LHCN-M2 (cell line): ENCODE measurements at places on chromosomes 3 and 15. TPM values are rescaled to one million over a fixed set of nuclear protein-coding genes. Genes with fewer than 3 reads are reported as not detected.

Gene FAM174B
- 9.6 and 14.8 TPM in 2 replicates for total RNA-seq

Gene ZNF502
- total RNA-seq = 2.5 and 4.3 TPM in 2 replicates

Gene C15orf62
- total RNA-seq = not detected in 2 replicates

Gene PLOD2
- 197 and 249 TPM in 2 replicates for total RNA-seq

Gene STAG1
- 24.6 and 27.5 TPM in 2 replicates for total RNA-seq

Gene EPHA6
- total RNA-seq = not detected in 2 replicates

Gene NANOGP8
- total RNA-seq = 0.29 TPM in 1 of 2 replicates, not detected in the other

Gene UCN2
- 1.7 and 1.8 TPM in 2 replicates for total RNA-seq

DNA sequence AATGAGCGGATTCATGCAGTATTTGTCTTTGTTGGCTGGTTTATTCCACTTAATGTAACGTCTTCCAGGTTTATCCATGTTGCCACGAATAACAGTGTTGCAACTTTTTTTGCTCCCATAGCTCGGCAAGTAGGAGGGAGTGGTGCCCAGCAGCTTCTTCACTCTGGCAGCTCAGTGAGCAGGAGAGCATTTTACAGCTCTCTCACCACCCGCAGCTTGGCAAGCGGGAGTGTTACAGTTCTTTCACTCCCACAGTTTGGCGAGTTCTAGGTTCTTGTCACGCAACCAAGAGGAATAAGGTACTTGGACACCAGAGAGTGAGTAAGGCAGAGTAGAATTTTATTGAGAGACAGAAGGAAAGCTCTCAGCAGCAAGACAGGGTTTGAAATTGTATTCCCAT is 935.2 kb downstream of the TBL1XR1 start:
- DNase-seq = no peak

DNA sequence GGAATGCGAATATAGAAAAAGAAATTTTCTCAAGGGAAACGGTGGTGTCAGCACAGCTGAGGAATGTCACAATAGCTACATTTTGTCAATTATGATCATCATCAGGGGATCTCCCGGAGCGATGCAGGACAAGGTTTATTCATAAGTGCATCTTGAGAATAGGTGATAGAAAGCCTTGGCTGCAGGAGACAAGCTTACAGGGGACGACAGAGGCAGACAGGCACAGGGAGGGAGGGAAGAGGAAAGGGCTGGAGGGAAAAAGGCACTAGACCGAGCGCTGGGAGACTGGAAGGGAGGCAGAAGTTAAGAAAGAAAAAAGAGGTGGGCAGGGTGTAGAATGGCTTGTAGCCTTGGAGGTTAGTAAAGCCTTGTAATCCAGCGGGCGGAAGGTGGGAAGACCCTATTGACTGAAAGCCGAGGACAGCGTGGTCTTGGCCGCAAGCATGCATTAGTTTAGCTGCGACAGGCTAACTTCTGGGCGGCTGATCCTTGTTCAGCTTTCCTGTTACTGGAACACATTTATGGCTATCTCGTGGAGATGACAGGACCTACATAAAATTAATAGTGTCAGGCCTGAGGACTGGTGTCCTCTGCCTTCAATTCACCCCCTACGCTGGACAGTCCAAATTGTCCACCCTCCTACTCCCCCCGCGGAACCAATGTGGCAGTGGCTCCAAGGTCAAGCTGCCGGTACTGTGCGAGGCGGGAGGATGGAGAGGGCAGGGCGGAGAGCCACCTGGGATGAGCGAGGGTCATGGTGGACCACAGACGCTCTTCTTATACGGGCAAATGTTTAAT is 1.4 kb upstream of the NECTIN3 start:
- peak; percentile 30 for DNase-seq

DNA sequence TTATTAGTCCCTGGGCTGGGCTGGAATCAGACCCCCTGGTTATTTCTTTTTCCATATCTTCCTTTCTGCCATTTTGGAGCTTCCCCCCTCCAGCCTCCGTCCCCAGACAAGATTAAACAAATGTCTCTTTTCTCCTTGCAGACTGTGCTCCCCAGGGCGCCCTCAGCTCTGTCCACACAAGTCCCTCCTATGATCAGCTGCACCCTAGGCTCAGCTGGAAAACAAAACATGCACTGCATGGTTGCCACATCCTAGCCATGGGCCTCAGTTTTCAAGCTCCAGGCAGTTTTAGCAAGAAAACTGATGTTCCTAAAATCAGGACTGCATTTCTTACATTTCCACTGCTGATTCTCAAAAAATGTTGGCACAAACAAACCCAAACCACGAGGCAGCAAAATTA is 23.5 kb upstream of the RFTN1 start:
- no peak for DNase-seq

GRCh38 chr15:53759411-53759931 is at the start of gene WDR72:
Gene WDR72, minus strand, starts transcription at chr15:53759663. Its CDS starts 26,514 bp downstream, at chr15:53733149.
- DNase-seq = no peak

DNA sequence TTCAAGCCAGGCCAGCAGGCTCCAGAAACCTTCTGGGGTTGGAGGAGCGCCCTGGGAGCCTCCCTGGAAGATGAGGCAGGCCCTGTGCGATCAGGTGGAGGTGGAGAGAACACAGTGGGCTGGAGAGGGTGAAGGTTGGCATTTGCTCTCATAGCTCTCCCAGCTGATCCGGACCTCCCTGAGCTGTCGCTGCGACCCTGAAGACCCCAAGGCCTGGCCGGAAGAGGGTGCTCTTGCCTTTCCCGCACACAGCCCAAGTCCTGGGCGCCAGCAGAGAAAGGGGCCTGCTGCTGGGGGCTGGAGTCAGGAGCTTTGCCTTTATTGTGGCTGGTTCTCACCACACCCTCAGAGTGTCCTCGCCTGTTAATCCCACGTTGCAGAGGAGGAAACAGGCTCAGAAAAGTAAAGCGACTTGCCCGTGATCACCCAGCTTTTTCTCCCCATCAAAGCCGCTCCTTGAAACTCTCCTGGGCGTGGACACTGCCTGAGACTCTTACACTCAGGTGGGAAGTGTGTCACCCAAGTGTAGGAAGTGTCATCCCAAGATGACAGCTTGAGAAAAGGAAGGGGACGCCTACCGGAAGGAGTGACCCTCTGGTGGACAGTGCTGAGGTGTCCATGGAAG is 8.6 kb upstream of the RPL29 start:
- no peak for DNase-seq

DNA sequence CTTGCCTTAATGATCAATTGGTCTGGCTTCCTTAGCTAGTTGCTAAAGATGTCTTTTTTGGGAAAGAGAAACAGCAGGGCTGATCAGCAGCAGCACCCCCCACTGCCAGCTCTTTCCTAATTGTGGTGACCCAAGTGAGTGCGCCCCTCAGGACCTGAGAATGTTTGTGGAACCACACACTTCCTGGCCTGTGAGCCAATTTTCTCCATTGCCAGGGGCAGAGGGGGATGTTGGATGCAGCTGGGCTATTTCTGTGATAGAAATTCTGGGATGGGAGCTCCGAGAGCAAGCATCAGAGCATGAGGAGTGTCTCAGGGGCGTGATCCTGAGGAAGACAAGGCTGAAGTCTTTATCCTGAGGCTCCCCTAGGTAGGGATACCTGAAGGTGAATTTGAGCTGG is 66.6 kb downstream of the CLDN11 start:
- DNase-seq = no peak

DNA sequence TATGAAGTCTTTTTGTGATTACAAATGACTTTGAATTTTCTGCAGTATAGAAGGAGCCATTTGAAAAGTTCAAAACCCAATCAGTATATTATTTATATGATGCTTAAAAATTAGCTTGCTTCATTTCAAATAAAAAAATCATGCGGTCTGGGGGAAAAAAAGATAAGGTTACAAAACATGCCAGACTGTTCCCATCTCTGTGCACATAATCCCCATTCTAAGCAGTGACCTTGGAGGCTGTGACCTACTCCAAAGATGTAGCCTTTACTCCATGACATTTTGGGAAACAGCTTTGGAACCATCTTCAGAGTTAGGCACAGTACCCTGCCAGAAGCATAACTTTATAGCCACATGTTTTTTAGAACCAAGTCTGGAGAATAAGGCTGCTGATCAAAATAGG is 447.7 kb upstream of the WNT5A start:
- DNase-seq = no peak

GRCh38 chr3:57059411-57059810 is 1.1 kb upstream of the SPATA12 start:
- no peak for DNase-seq

DNA sequence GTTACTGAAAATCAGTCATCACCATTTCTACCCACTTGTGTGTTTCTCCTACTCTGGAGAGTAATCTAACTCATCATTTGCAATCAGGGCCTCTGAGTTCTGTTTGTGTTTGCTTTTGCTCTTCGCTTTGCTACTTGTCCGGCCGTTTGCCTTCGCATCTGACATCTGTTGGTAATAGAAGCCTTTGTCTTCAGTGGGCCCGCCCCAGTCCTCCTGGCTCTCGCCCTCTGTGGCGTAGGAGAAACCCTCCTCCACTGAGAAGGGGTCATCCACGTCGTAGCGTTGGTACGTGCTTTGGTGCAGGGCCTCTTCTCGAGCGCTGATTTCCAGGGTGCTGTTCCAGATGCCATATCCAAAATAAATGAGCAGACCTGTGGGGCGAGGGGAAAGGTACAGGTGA is 48.3 kb downstream of the CLDN11 start:
- DNase-seq = no peak

GRCh38 chr3:44208086-44208485 is 33.6 kb upstream of the TOPAZ1 start:
- peak; percentile 6 for DNase-seq

DNA sequence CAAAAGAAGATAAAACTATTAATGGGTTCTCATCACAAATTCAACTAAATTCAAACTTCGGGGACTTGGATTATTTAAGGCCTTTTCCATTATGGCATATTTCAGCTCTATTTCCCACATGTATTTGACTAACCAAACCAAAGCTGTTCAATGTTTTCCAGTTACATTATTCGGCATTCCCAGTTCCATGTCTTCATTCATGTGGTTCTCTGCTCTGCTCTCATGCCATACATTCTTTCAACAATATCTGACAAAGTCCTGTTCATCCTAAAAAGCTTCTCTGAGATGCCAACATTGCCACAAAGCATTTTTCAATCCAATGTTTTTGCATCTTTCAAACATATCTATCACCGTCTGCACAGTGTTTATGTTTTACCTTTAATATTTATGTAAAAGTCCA is 141.4 kb downstream of the GREM1 start:
- DNase-seq = no peak

DNA sequence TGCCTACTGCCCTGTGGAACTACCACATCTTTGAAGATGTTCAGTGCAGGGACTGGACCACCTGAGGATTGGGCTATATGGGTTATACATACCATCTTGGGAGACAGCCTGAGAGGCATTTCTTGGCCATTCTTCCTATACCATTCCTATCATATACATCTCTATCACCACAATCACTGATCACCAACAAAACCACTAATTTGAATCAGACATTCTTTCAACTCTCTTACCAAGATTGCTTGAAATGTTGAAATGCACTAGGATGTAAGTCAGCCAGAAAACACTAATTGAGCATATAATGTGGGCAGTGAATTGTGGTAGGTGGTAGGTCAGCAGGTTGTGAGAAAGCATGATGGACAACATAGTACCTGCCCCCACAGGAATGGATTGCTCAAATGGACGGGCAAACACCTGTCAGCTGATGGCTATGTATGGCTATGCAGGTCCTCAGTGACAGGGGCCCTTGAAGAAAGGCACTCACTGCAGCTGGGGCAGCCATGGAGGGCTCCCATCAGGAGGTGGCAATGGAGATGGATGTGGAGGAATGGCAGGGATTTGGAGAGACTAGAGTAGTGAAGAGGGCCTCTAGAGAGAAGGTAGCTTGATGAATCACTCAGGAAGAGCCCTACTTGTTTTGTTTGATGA is 49.1 kb downstream of the AMOTL2 start:
- no peak for DNase-seq

DNA sequence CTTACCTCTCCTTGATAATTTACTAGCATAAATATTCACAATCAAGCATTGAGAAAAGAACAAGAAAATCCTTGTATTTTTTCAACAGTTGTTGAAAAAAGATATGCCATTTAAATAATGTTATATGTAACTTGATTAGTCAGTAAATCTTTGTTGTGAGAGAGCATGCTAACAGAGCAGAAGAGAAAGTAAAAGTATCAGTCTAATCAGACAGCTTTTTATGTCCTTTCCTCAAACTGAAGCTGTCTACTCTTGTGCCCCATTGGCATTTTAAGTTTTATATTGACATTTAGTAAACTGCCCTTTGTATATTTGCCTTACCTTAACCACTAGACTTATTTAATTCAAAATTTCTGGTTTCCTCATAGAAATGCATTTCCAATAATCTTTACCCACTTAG is 668.7 kb downstream of the OTOL1 start:
- DNase-seq = no peak

GRCh38 chr15:58934114-58934447 is 602 bp upstream of the SLTM start:
- DNase-seq = no peak

DNA sequence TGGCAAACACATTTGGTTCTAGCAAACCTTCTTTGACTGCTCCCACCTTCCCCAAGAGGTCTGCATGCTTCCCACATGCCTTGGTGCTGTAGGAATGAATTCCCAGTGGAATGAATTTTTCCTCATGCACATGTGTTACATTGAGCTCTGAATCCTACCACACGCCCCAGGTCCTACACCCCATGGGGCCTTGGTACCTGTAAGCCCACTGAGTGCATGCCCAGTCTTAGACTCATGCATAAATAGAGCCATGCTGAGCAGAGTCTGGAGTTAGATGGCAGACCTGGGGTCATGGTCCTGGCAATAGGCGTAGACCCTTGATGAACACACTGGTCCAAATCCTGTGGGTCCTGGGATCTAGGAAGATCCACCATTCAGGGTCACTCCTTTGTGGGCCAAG is 81.8 kb downstream of the EPHB1 start:
- DNase-seq = no peak

- DNase-seq = peak; percentile 49
Observed at GRCh38 chr15:49279521-49280456, 109.7 kb downstream of the GALK2 start.

GRCh38 chr3:94615275-94616065 is 552.6 kb downstream of the NSUN3 start:
- no peak for DNase-seq

GRCh38 chr15:33154351-33155166 is 40.0 kb downstream of the FMN1 start:
- DNase-seq = peak; percentile 100

GRCh38 chr15:57167821-57168395 is 208.4 kb upstream of the CGNL1 start:
- DNase-seq = no peak

DNA sequence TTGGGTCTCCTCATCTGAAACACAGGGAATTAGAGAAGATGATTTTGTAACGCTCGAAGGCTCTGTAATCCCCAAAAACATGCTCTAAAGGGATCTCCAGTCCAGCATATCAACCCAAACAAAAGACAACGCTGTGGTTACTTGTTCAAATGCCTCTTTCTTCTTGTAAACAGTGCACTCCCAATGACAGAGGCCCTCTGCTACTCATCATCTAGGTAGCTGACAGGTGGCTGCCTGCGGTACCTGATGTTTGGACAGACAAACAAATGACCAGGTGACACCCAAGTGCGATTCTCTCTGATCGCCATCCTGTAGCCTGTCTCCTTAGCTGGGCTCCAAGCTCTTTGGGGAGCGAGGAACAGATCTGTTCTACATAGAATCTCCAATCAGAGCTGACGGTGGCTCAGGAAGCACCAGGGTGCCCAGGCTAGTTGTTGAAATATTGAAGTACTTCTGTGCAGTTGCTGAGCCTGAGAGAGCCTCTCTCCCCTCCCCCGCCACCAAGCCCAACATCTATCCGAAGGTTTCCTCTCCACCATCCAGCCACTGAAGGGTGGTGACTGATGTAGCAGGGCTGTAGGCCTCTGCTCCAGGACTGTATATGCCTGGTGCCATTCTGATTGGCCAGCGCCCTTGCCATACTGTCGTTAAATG is 238.7 kb downstream of the XXYLT1 start:
- DNase-seq = no peak

- no peak for DNase-seq
Observed at GRCh38 chr3:133077688-133078087, 39.5 kb downstream of the TMEM108 start.
